CD4-positive, alpha-beta T cell treated with Interleukin-2 at 100 ng/mL for 4 hours (primary cell): ENCODE measurements at places on chromosomes 12 and 14.

GRCh38 chr12:54282949-54283593 is 2.5 kb downstream of the HNRNPA1 start:
- DNase-seq = no peak

DNA sequence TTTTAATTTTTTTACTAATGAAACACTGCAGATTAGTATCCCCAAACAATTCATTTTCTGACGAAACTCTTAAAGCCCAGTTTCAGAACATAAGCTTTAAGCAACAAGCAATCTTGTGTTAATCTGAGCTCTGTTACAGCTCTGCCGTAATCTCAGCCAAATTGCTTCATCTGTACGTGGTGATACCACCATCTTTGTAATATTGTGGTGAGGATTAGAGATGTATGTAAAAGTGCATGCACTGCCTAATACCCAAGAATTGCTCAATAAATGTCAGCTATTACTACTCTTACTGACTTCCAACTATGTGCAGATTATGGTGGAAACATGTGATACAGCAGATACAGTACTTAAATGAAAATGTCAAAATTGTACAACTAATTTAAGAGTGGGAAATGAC is 1.8 kb downstream of the AKAP5 start:
- no peak for DNase-seq

GRCh38 chr12:102962532-102962931 is 5.1 kb downstream of the ASCL1 start:
- DNase-seq = no peak

GRCh38 chr12:14716848-14717444 is 20.5 kb upstream of the GUCY2C start:
- peak; percentile 63 for DNase-seq

DNA sequence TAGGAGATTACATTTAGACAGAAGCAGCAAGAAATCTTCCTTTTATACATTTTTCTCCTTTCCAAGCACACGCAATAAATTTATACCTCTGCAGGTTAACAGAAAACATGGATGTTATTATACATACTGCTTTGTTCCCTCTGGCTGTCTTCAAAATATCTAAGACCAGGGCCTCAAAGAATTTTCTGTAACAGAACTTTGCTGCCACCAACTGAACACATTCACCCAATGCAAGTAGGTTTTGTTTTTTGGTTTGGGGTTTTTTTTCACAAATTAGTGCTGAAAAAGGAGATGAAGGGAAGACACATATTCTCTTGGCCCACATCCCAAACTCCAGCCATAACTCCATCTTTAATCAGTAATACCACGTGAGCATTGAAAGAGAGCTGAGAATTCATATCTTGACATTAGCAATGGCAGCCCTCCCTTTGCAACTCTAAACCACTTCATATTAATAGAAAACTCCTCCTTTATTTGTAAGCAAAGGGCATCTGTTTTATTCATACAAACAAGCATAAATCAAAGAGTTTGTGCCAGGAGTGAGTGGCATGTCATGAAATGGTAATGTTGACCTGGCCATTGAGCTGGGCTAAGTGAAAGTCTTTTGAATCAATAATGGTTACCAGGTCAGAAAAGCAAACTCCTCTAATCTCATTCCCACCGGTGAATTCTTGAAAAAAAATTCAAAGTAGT is 150.8 kb upstream of the FSCB start:
- DNase-seq = no peak

GRCh38 chr14:95774265-95775160 is 60.6 kb upstream of the TCL1A start:
- peak; percentile 46 for DNase-seq

GRCh38 chr12:113299619-113300237 is 35.2 kb downstream of the SLC8B1 start:
- no peak for DNase-seq

GRCh38 chr12:65536876-65537681 is 258.6 kb downstream of the MSRB3 start:
- no peak for DNase-seq

DNA sequence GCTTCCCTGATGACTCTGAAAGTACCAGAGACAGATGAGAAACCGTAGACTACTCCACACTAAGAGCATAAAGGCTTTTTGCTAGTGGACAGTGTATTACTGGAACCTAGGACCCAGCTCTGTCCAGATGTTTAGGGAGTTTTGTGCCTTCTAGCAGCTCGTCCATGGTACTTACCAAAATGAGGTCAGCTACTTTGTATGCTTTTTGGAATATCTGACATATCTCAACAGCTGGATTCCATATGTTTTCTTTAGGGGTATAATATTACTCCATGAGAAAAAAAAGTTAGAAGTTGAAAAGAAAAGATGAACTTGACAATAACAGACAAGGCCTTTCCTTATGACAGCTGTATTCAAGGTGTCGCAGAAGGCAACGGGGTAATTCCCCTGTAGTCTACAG is 32.1 kb upstream of the FRMD6 start:
- no peak for DNase-seq

DNA sequence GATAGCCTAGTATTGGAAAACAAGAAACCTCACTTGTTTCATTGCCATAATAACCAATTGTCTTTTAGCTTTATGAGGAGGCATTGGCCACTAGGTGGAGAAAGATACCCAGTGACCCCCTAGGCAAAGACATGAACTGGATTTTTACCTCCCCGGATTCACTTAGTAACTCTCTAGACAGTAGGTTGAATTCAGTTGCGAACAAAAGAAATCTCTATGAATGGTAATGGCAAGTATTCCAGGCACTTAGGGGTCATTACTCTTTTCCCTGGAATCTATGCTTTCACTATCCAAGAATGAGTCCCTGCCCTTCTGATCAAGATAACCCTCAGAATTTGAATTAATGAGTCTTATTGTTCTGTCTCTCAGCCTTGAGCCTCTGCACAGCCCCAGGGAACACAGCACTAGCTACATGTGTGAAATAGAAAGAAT is 29.5 kb upstream of the RHOJ start:
- DNase-seq = no peak

- no peak for DNase-seq
Measured at GRCh38 chr12:46367351-46368029, 5.1 kb downstream of the SLC38A2 start.

- peak; percentile 55 for DNase-seq
Measured at GRCh38 chr14:102819176-102819628, 42.0 kb downstream of the TRAF3 start.

DNA sequence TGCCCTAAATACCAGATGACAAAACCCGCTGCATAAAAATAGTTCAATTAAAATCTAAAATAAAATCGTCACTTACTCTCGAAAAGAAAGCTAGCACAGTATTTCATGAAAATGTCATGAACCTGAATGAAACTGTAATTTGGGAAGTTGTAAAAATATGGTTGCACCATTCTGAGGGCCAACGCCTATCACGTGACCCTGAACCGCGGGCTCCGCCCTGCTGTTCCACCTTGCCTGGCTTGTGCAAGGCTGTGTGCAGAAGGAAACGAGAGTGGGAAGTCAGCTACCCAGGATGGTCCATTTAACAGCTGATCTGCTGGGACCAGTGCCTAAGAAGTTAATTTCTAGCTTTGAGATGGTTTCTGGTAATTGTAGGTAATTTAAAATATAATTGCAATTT is 91.7 kb upstream of the BMP4 start:
- no peak for DNase-seq

DNA sequence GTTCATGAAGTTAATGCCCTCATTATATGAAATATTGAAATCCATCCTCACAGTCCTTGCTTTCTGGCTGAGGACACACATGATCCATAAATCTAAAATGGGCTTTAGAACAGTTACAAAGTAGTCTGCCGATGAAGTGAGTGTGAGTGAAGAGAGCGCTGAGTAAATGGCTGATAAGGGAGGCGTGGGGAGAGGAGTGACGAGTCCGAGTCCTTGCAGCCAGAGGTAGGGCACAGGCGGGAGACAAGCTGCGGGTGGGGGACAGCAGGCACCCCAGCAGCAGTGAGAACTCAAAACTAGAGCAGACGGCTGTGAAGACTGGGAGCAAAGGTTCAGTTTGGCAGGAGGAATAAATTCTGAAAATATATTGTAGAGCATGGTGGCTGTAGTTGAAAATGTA is 140.1 kb upstream of the ATP2B1 start:
- DNase-seq = no peak

DNA sequence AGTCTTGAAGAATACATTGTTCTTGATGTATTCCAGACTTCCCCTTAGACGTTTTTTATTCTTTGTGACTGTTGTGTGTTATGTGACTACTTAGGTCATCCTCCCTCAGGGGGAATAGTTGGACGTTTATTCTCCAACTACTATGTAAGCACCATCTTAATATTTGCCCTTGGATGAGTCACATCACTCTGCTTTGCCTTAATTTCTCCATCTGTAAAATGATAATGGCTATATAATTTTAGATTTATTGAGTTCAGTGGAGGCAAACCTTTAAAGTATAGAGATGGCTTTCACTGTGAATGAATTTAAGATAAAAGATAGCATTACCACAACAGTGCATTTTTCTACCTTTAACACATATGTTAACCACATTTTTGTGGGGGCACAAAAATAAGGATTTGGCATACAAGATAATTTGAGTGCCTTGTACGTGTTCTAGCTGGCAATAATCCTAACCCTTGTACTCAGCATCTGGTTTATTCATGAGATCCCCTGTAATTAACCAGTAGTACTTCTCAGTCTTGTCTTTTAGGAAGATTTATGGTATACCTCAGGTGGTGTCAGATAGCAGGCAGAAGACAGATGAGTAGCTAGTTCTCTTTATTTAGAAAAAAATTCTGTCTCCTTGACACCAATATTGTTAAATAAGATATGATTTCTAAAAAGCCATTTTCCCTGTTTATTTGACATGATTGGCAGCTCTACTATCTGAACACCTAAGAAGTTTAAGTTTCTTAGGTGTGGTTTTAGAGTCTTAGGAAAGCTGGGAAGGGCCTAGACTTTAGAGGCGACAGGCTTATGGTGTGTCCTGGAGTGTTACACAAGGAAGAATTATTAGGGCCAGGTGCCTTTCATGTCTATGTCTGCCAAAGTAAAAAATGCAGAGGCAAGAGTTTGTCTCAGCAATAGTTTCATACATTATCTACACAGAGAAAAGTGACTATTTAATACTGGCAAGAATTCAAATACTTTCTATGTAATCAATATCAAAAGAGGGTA is 152.3 kb downstream of the RAD51B start:
- DNase-seq = no peak

GRCh38 chr14:103074729-103075367 is 9.2 kb upstream of the LBHD2 start:
- peak; percentile 12 for DNase-seq

DNA sequence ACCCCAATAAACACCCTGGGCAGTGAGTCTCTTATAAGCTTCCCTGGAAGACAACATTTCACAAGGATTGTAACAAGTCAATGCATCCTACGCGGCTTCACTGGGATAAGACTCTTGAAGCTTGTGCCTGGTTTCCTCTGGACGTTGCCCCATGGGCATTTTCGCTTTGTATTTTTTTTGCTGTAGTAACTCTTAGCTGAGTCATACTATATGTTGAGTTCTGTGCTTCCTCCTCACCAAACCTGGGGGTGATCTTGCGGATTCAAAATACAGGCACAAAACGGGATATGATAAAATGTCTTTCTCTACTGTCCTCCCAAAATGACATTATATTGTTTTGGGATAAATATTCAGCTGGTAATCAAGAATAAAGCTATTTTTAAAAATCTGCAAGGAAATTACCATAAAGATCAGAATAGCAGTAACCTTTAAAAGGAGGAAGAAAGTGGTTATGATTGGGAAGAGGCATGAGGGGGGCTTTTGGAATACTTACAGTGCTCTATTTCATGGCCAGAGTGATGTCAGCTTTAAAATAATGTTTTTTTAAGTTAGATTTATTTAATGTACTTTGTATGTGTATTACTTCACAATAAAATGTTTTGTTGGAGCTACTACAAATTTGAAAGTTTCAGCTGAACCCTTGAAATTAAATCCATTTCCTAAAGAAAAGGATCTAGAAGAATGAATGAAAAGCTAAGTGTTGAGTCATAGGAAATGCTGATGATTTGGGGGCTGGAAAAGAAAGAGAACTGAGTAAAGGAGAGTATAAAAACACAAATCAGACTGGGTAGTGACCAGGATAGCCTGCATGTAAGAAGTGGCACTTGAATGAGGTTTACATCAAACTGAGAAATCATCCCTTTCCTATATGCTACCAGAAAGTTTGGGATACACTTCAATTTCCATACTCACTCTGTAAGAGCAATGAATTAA is 14.7 kb downstream of the BTBD7 start:
- DNase-seq = no peak

DNA sequence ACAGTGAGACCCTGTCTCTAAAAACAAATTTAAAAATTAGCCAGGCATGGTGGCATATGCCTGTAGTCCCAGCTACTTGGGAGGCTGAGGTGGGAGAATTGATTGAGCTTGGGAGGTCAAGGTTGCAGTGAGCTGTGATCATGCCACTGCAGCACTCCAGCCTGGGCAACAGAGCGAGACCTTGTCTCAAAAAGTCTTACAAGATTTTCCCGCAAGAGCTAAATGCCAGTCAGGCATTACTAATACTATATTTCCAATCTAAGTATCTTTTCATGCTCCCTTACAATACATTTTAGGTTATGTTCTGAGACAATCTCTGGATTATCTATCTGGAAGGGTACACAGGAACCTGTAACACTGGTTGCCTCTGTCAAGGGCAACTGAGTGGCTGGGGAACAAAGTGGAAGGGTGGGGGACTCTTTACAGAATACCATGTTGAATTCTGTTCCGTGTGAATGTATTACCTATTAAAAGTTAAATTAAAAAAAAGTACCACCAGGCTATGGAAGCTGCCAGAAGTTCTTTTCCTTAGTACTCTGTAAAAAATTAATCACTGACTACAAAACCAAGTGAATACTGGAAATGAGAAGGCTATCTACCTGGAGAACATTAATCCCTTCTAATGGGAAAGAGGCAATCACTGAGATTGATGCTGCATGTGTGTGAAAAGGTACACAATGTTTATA is 56.7 kb downstream of the BTBD7 start:
- DNase-seq = no peak

GRCh38 chr14:28983279-28983678 is 216.7 kb downstream of the FOXG1 start:
- no peak for DNase-seq

GRCh38 chr12:3083921-3084347 is 6.8 kb downstream of the TSPAN9 start:
- no peak for DNase-seq

- DNase-seq = no peak
Measured at GRCh38 chr12:9710584-9711375, 22.1 kb downstream of the CLECL1 start.

GRCh38 chr12:115060477-115061168 is 376.6 kb upstream of the TBX3 start:
- no peak for DNase-seq

- DNase-seq = no peak
Measured at GRCh38 chr14:57089901-57090300, 178.8 kb downstream of the EXOC5 start.

GRCh38 chr12:75756771-75757170 is 245.4 kb upstream of the KRR1 start:
- DNase-seq = no peak

GRCh38 chr12:18262514-18262913 is 1.2 kb downstream of the PIK3C2G start:
- DNase-seq = no peak

- DNase-seq = no peak
Measured at GRCh38 chr14:98296895-98297294, 975.1 kb downstream of the BCL11B start.

- DNase-seq = no peak
Measured at GRCh38 chr12:25811656-25812126, 146.8 kb upstream of the RASSF8 start.

- no peak for DNase-seq
Measured at GRCh38 chr12:48366131-48366530, 15.4 kb upstream of the ZNF641 start.

- no peak for DNase-seq
Measured at GRCh38 chr12:94813314-94813713, 163.0 kb upstream of the TMCC3 start.
